ENCODE measurements at places on chromosomes 11 and 22.

- peak; percentile 71 for DNase-seq
Measured at GRCh38 chr22:45994491-45995404, 17.8 kb upstream of the WNT7B start.

GRCh38 chr11:67468056-67468455 lies 995 bp downstream of the TMEM134 start:
- peak; percentile 72 for DNase-seq

GRCh38 chr22:47053013-47053725 lies 290.7 kb downstream of the TBC1D22A start:
- DNase-seq = no peak

GRCh38 chr22:45242778-45243191 lies 2.1 kb upstream of the KIAA0930 start:
- peak; percentile 41 for DNase-seq

DNA sequence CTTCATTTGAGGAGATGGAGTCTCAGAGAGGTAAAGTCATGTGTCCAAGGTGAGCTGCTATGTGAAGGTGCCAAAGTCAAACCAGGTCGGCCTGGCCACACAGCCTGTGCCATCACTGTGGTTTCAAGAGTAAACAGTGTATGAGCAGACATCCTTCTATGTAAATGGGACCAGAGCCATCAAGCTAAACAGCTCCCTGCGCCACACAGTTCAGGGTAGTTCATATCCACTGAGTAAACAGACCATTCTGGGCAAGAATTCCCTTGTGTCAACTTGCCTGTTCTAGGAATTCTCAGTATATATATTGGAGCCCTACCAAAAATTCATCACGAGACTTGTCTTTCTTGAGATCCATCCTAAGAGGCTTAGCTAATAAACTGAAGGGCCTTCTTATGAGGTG lies 77.5 kb downstream of the AMOTL1 start:
- no peak for DNase-seq

DNA sequence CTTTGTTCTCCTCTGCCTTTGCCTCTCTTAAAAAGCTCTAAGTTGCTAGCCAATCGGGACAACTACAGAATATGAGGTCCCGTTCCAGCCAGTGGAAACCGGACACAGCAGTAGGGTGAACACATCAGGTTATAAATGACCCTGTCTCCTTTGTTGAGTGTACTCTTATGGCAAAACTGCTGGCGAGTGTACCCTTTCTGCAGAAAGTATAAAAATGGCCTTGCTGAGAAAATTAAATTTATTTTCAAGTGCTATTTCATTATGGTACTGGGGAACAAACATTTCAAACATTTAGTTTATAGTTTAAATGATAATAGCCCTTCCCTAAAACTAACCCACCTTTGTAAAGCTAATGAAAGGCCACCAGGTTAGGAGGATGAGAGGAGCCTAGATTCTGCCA lies 6.0 kb upstream of the LGALS12 start:
- DNase-seq = no peak

DNA sequence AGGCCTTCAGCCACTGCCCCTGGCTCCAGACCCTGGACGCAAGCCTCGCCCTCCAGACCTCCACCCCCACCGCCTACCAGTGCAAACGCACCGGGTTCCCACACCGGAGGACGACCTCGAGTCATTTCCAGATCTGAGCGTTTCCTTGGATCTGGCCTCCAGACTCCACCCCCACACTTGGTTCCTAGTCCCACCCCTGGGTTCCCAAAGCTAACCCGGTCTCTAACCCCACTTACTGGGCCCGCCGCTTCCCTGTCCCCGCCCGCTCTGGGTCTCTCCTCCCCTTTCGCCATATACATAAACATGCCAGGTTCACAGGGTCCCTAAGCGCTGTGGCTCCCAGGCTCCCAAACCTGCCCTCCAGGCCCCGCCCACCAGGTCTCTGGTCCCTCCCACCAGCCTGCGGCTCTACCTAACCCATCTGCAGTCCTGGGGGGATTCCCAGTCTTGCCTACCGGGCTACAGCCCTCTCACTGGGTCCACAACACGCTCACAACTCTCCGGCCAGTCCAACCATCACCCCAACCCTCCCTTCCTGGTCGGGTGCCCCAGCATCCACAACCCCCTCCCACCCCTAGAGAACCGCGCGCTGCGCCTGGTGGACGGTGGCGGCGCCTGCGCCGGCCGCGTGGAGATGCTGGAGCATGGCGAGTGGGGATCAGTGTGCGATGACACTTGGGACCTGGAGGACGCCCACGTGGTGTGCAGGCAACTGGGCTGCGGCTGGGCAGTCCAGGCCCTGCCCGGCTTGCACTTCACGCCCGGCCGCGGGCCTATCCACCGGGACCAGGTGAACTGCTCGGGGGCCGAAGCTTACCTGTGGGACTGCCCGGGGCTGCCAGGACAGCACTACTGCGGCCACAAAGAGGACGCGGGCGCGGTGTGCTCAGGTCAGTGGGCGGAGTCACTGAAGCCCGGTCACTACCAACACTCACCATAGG lies 36.7 kb downstream of the CD6 start:
- DNase-seq = no peak

GRCh38 chr22:23100124-23100801 lies 29.9 kb downstream of the GNAZ start:
- no peak for DNase-seq

GRCh38 chr11:116696381-116696941 lies 76.3 kb downstream of the BUD13 start:
- peak; percentile 13 for DNase-seq

DNA sequence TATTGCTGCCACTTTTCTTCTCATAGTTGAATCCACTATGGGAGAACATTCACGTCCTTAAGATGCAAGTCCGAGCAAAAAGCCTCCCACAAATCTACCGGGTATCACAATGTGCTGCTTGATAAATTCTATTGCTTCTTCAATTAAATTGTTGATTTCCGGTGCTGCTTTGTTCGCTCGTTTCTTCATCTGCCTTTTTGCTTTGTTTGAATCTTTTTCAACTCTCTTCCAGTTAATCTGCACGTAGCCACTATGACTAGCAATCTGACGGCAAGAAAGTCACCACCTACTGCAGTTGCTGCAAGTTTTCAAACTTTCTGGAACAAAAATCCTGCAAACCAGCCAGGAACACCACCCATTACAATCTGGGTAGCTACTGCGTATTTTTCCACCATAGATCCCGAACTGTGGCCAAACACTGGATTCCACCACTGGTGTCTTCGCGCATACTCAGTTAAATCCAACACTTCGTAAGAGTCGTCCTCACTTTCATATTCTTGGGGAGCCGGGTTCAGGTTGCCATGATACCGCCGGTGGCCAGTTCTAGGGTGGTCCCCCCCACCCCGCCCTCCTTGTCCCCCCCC lies 59.1 kb downstream of the CLMP start:
- no peak for DNase-seq

DNA sequence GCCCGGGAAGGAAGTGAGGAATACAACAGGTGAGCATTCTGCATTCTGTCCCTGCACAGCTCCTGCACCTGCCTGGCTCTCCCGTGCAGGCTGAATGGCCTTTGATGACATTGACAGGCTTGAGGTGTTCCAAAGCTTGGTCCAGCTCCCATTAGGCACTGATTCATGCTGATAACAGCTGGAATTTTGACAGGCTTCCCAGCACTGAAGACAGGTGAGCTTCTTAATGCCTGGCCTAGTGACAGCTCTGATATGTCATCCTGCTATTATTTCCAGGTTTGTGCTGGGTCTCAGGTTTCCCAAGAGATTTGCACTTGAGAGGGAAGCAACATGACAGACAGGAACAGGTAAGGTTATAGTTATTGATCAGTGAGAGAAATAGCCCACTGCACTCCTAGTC lies 58.0 kb upstream of the MTNR1B start:
- DNase-seq = peak; percentile 7

All from kidney tubule cell (primary cell).